ENCODE measurements at places on chromosomes 3 and 15.

DNA sequence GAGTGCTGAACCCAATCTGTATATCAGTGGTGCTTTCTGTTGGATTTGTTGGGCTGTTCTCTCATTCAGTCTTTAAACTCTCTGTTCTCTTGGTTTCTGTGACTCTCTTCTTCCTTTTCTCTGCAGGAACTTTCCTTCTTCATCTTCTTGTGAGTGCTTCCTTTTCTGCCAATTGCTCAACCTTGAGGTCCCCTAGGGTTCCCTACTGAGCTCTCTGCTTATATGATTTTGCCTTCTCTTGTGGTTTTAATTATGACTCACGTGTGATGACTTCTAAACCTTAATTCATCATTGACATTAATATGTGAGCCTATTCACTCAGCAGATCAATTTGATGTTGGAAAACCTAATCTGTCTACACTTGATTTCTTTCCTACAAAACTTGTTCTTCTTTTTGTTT is 39.4 kb downstream of the MOBP start:
- DNase-seq: no peak

DNA sequence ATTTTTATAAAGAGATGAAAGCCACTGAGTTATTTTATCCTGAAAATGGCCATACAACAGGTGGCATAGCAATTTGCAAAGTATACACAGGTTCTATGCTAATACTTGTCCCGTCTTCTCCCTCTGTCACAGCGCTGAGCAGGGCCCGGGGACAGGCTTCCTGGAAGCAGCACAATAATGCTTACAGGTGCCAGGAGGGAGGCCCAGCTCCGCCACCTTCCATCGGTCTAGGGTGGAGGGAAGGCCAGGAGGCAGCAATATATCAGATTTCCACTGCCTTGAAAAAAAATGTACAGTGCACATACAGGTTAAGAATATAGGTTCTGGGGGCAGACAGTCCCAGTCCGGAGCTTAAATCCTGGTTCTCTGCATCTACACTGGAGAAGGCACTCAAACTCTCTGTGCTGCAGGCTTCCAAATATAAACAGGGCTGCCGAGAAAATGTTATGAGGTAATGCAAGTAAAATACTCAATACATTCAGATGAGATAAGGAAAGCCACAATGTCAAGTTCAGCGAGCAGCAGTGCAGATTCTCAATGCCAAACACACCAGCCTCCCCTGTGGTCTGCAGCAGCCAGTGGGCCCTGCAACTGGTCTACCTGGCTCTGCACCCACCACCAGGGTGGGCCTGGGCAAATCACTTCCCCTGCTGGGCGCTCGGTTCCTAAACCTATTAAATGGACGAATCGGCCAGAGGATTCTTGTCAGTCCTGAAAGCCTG is 189.6 kb downstream of the XXYLT1 start:
- no peak for DNase-seq

DNA sequence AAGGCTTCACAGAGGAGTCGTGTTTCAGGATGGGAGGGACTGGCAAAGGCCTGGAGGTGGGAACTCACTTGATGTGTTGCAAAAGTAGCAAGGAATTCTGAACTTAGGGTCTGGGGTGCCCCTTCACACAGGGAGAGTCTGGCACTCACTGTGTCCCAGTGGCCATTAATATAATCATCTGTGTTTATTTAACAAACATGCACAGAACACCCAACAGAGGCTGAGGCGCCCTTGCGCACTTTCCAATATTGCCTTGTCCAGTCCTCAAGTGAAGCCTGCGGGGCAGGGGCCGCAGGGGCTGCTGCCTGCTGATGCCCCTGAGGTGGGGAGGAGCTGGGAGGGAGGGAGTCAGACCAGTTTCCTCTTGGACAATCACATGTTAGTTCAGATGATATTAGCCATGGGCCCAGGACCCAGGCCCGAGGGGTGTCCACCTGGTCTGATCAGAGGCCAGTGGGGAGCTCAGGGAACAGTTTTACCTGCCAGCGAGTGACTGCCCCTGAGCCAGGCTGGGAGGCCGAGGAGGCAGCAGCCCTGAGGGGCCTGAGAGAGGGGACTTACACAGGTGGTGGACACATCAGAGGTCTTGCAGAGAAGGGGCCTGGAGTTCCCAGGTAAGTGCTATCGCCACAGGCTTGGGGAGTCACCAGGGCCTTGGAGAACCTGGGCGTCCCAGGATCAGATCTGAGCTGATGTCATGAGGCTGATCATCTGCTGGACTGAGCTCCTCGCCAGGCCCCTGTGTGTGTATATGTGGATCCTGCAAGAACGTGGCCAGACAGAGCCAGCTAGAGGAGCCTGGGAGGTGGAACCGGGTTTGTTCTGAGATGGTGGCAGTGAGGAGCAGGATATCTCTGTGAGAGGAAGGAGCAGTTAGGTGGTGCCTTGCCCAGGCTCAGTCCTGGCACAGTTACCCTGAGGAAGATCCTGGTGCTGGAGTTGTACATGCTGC is 13.8 kb upstream of the TXNRD3 start:
- peak; percentile 48 for DNase-seq

- DNase-seq: no peak
Observed at GRCh38 chr15:93070551-93071296, 18.3 kb downstream of the RGMA start.

- no peak for DNase-seq
Observed at GRCh38 chr3:112132975-112133448, at the start of gene GCSAM. TSS of gene GCSAM (minus strand) at chr3:112133248. CDS start at chr3:112133120, 128 bp downstream.

DNA sequence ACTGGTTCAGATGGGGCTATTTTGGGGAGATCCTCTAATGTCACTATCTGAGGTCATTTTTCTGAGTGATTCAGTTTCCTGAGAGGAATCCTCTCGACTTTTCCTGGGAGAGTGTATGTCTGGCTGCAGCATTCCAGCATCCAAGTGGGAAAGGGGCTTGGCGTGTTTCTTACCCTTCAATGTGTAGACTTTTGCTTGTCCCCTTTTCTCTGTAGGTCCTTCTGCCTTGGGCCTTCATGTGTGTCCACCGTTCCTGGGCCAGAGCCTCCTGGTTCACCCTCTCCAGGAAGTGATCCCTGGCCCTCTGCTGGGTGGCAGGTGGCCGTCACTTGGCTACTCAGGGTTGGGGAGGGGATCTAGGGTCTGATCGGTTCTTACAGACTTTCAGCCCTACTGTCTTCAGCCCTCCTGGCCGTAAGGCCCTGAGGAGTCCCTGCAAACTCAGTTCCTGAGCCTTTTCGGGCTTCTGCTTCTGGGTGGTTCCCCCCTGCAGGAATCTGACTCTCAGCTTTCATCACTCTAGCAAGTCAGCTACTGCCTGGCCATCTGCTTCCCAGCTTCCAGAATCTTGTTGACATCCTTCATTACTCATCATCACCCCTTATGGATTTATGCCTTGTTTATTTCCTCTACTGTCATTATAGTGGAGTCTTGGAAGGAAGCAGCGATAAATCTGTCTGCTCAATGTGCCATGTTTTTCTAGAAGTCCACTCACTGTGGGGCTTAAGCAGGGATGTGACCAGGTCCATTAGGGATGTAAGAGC is 36.5 kb downstream of the GOLGA6L10 start:
- peak; percentile 43 for DNase-seq

DNA sequence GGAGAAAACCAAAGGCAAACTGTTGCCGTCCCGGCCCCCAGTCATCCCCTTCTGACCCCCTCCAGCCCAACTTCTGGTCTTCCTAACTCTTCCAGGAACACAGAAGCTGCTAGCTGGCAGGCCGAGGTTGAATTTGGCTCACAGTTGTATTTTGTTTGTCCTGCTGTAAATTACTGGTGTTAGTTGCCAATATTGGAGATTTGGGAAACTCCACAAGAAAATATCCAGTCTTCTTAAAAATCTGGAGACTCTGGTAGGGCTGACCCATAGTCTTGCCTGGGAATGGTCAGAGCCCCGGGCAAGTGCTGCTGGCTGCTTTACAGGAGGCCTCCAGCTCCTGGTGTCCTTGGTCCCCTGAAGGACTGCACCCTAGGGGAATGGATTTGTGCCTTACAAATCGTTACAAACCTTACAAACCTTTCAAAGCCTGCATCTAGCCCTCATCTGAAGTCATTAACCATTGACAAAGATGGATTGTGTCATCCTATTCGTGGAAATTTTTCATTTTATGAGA is 112.0 kb upstream of the MCTP2 start:
- DNase-seq: peak; percentile 62

GRCh38 chr15:31081588-31082250 is 19.8 kb downstream of the TRPM1 start:
- DNase-seq: no peak

- no peak for DNase-seq
Observed at GRCh38 chr3:30124435-30125370, 481.7 kb upstream of the TGFBR2 start.

DNA sequence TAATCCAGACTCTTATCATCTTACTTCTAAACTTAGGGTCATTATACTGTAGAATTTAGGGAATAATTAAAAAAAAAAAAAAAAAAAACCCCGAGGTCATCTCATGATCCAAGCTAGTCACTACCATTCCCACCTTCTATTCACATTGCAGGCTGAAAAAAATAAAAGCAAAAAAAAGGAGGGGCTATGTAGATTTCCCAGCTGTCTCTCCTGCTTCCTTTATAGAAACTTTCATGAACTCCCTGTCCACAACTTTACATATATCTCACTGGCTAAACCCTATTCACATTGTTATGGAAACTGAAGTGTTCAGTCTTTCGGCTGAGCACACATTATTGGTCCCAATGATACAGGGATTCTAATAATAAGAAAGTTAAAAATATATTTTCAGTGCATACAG is 156.2 kb upstream of the TP63 start:
- DNase-seq: no peak

GRCh38 chr3:128965818-128966217 is 28.1 kb downstream of the CFAP92 start:
- DNase-seq: no peak

All from islet precursor cell (in vitro differentiated cells).